ENCODE measurements at places on chromosomes 3 and 15.

- DNase-seq, result no peak
Observed at GRCh38 chr15:49101536-49101935, 53.9 kb downstream of the COPS2 start.

DNA sequence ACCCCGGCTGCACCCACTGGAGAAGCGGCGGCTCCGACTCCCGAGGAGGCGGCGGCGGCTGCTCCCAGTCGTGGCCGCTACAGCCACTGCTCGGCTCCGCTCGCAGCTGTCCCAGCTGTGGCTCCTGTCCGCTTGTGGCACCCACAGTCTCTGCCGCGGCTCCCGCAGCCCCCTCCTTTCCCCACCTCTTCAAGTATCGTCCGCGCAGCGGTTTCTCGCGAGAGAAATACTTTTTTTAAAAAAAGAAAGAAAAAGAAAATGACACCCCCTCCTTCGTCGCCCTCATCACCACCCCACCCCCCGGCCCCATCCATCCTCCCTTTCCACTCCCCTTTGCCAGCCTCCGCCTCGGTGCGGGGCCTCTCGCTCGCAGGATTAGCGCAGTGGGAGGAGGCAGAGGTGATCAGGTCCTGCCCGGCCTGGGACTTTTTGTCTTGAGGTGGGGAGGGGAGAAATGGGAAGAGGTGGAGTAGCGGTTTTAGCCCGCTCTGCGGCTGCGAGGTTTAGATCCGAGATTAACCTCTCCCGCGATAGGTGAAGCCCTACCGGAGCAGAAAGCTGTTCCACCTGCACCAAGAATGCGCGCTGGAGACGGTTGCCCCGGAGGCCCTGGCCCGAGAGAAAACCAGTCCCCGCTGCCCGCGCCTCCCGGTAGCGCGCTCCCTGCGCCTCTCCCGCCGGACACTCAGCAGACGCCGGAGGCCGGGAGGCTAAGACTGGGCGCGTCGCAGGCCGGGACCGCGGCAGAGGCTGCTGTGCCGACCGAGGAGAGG lies at the start of gene FBN1:
Gene FBN1, minus strand, starts transcription at position 152 of the 773 bp plus-strand sequence. CDS start 940 bp downstream, outside the sequence.
- DNase-seq, result no peak

GRCh38 chr3:72618739-72619138 lies 229.5 kb downstream of the SHQ1 start:
- no peak for DNase-seq

GRCh38 chr3:124845406-124845805 lies 41.8 kb downstream of the ITGB5 start:
- DNase-seq, result no peak

- DNase-seq, result no peak
Observed at GRCh38 chr3:155211266-155211665, 82.2 kb downstream of the STRIT1 start.

- DNase-seq, result peak; percentile 59
Observed at GRCh38 chr15:31483053-31483985, 156.7 kb downstream of the KLF13 start.

GRCh38 chr3:6578526-6578925 lies 282.4 kb upstream of the GRM7 start:
- DNase-seq, result no peak

DNA sequence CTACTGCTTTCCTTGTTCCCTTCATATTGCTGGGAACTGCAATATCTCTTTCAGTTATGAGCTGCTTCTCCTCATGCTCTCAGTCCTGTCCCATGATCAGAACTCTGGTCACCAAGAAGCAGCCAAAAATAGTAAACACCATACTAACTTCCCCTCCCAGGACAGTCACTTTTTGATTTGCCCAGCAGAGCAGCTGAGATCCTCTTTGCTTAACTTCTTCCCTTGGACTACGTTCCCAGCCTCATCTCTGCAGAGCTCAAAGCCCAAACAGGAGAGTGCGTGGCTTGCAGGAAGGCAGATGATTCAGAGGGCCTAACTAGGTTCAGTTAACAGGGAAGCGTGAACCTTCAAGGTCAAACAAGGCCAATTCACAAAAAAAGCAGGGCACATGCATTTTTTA lies 153.2 kb downstream of the CTNNB1 start:
- no peak for DNase-seq

DNA sequence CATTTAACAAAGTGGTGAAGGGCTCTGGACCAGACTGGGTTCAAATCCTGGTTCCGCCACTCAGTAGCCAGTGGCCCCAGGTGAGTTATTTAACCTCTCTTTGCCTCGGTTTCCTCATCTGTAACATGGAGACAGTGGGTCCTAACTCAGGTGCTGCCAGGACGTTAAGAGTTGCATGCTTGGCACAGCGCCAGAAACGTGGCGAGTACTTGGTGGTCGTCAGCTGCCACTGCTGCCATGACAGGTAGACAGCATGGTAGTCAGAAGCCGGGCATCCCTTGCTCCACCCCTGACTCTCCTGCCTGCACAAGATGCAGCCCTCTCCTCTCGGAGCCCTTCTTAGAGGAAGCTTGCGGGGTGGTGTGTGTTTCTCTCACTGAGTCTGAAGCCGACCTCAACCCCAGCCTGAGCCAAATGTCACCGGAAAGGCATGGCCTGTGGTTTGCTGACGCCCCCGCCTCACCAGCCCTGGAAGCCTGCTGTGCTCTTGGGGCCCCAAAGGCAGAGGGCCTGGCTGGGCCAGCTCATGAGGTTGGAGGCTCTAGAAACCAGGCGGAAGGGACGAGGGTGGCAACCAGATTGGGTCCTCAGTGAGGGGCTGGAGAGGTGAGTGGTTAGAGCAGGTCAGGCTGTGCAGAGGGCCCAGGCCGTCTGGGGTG lies 160.8 kb upstream of the TLE3 start:
- DNase-seq, result no peak

GRCh38 chr15:52200831-52201365 lies 9.7 kb upstream of the GNB5 start:
- DNase-seq, result no peak
